Stomach (tissue), 19 donors: ENCODE measurements at places on chromosomes 4 and X. TPM values are rescaled to one million over a fixed set of nuclear protein-coding genes. Genes with fewer than 3 reads are reported as not detected.
A peak's percentile ranks its signal among the peaks of the same experiment; 100 is the strongest.

DNA sequence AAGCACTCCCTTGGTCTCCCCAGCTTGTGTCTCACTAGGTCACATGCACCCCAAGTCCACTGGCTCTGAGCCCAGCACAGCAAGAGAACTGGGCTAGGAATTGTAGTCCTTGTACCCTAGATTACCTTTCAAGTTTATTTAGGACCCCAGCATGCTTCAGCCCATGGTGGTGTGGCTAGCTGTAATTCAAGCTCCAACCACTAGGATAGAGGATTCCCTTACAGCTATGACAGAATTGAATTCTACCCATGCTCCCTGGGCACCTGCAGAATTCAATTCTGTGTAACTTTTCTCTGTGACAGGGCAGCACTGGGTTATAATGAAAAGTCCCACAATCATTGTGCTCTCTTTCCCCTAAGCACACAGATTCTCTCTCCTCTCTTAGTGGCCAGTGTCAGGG, 253.8 kb upstream of the DMD start:
- no peak for DNase-seq
- no peaks in the 10 kb centered on the region for H3K4me1 ChIP-seq
- H3K36me3 ChIP-seq, result no peaks in the 10 kb centered on the region
- no peaks in the 10 kb centered on the region for H3K27me3 ChIP-seq

GRCh38 chrX:149129767-149130166, 375.3 kb downstream of the IDS start:
- DNase-seq, result no peak
- no peaks in the 10 kb centered on the region for H3K4me1 ChIP-seq
- H3K27ac ChIP-seq, result no peak overlapping the region
- H3K4me3 ChIP-seq, result no peak overlapping the region
- no peaks in the 10 kb centered on the region for H3K27me3 ChIP-seq

Gene CRMP1
- 1.2 TPM for total RNA-seq

DNA sequence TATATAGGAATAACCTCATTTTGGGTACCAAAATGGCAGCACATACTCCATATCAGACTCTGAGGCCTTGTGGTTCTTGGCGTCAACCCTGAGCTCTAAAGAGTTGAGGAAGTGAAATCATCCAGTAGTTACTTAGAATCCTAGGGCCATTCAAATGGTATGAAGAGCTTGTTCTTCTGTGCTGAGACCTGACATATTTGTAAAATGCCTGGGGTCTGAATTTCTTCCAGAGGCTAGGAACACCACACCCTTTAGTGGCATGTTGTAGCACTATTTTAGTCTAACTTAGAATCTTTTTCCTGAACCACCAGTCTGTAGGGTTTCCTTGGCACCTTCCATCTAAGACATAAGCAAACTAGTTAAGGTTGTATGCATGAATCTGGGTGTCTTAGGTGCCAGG, 18.1 kb upstream of the GDPD2 start:
- no peak overlapping the region for H3K27ac ChIP-seq
- H3K27me3 ChIP-seq, result no peaks in the 10 kb centered on the region
- DNase-seq, result no peak

GRCh38 chr4:3827616-3828492, 61.7 kb downstream of the ADRA2C start:
- no peaks in the 10 kb centered on the region for H3K36me3 ChIP-seq
- peaks cover 16% of the 10 kb centered on the region for H3K4me1 ChIP-seq
- no peaks in the 10 kb centered on the region for H3K27me3 ChIP-seq
- H3K4me3 ChIP-seq, result peak overlapping the region; percentile 23

DNA sequence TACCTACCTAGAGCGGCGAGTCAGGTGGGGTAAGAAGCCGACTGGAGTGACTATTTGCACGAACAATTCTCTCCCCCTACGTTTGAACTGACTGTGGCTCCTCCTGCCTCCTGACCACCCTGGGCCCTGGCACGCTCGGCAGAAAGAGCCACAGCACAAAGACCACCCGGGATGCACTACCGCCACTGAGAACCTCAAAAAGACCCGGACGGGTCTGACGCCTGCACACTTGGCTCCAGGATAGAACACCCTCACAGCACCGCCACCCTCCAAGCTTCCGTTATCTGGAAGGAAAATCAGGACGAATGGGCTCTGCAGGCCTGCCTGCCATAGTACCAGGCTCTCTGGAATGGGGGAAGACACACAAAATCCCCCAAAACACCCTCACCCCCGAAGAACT, 2.2 kb downstream of the LRPAP1 start:
- peak overlapping the region; percentile 76 for H3K4me3 ChIP-seq
- no peak overlapping the region for H3K27ac ChIP-seq
- peaks cover 42% of the 10 kb centered on the region for H3K36me3 ChIP-seq

GRCh38 chr4:27790911-27791310, 930.3 kb downstream of the STIM2 start:
- DNase-seq, result no peak
- H3K27ac ChIP-seq, result no peak overlapping the region
- no peaks in the 10 kb centered on the region for H3K27me3 ChIP-seq
- H3K4me3 ChIP-seq, result no peak overlapping the region

DNA sequence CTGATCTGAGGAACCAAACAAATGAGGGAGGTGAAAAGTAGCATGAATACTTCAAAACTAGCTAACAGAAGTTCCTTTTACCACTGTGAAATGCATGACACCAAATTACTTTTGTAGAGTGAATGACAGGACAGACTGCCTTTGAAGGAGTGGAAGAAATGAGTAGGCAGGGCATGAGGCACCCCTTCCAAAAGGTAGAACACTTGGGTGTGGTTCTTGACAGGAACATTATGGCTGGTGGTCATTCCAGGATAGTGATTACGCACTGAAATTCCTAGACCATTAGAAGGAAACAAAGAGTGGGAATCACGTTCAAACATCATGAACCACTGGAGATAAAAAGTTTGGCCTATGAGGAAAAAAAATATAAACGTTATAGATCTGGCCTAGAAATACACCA, 4.9 kb downstream of the HUWE1 start:
- no peaks in the 10 kb centered on the region for H3K36me3 ChIP-seq
- no peak overlapping the region for H3K27ac ChIP-seq
- no peak overlapping the region for H3K4me3 ChIP-seq
- peaks cover 7% of the 10 kb centered on the region for H3K4me1 ChIP-seq
- no peaks in the 10 kb centered on the region for H3K27me3 ChIP-seq

Gene HELQ
- 14.5 TPM for total RNA-seq

- no peaks in the 10 kb centered on the region for H3K27me3 ChIP-seq
- H3K4me3 ChIP-seq, result peak within 1 kb of the TSS; percentile 54
- no peaks in the 10 kb centered on the region for H3K4me1 ChIP-seq
- H3K36me3 ChIP-seq, result no peaks in the 10 kb centered on the region
- H3K27ac ChIP-seq, result peak within 1 kb of the TSS; percentile 84
These were observed at the start of gene TIMM8A for GRCh38 chrX:101348452-101349192. Gene TIMM8A, minus strand, starts transcription at chrX:101348742. Its CDS starts 78 bp downstream, at chrX:101348664.

- H3K27me3 ChIP-seq, result peaks cover 4% of the 10 kb centered on the region
- H3K4me1 ChIP-seq, result peaks cover 14% of the 10 kb centered on the region
- peak overlapping the region; percentile 41 for H3K27ac ChIP-seq
- peak overlapping the region; percentile 28 for H3K4me3 ChIP-seq
These were observed 88.1 kb upstream of the C1QTNF7 start for GRCh38 chr4:15339737-15340136.

Gene CASP6
- 2.3 TPM for total RNA-seq

- H3K27me3 ChIP-seq, result no peaks in the 10 kb centered on the region
- H3K4me1 ChIP-seq, result no peaks in the 10 kb centered on the region
These were observed 101.6 kb downstream of the FGF16 start for GRCh38 chrX:77548751-77549150.

DNA sequence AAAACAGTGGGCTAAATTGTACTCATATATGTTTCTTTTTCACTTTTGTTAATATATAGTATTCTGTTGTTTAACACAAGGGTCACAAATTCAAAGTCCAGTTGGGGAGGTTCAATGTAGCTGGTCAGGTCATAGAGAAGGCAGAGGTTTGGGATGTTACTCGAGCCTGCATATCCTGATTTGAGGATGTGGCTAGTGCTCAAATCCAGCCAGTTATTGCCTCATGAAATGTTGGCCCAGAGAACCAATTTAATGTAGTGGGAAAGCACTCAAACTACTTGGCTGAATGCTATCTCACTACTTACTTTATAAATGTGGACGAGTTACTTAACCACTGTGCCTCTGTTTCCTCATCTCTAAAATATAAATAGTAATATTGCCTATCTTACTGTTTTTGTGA, 12.5 kb downstream of the USO1 start:
- peaks cover 19% of the 10 kb centered on the region for H3K4me1 ChIP-seq
- H3K36me3 ChIP-seq, result peaks cover 3% of the 10 kb centered on the region
- H3K27ac ChIP-seq, result no peak overlapping the region
- H3K4me3 ChIP-seq, result no peak overlapping the region

GRCh38 chrX:34638116-34638515, 19.0 kb downstream of the TMEM47 start:
- H3K4me1 ChIP-seq, result no peaks in the 10 kb centered on the region
- H3K27ac ChIP-seq, result no peak overlapping the region
- DNase-seq, result peak; percentile 66

- H3K27me3 ChIP-seq, result no peaks in the 10 kb centered on the region
- no peaks in the 10 kb centered on the region for H3K4me1 ChIP-seq
- no peak overlapping the region for H3K27ac ChIP-seq
- no peak overlapping the region for H3K4me3 ChIP-seq
These were observed 103.4 kb upstream of the GRXCR1 start for GRCh38 chr4:42789041-42789567.

Gene IL2RG
- total RNA-seq, result 10.6 TPM

GRCh38 chr4:168070903-168071302, 21.4 kb upstream of the ANXA10 start:
- no peaks in the 10 kb centered on the region for H3K4me1 ChIP-seq
- H3K27me3 ChIP-seq, result no peaks in the 10 kb centered on the region
- H3K4me3 ChIP-seq, result no peak overlapping the region
- no peak for DNase-seq
- H3K36me3 ChIP-seq, result no peaks in the 10 kb centered on the region

DNA sequence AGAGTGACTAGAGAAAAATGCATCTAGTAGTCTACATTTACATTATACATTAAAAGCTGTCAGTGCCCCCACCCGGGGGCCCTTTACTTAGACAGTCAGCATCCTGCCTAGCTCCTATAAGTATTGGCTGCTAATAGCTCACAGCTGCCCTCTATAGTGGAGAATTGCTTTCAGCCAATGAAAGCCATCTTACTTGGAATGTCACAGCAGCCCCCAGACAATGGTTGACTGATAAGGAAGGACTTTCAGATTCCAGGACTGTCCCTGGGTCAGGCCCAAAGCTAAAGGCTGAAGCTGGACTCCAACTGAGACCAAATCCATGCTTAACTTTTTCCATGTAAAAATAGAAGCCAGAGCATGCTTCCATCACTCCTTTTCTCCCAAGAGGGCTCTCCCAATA, 196.9 kb downstream of the ANKRD50 start:
- no peak overlapping the region for H3K4me3 ChIP-seq
- no peak overlapping the region for H3K27ac ChIP-seq
- H3K4me1 ChIP-seq, result no peaks in the 10 kb centered on the region
- no peak for DNase-seq

DNA sequence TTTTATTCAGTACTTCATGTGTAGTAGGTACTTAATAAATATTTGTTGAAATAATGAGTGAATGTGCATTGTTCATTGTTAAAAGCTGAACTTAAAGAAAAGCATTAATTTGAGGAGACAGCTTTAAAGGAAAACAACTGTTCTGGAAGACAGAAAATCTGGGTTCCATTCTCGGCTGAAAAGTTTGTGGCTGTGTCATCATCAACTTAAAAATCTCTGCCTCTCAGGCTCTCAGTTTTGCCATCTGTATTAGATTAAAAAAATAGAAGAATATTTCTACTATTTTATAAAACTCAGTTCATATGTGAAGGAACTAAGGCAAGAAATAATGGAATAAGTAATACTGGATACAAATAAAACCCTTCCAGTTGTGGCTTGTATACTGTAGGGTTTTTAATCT, 62.5 kb downstream of the FSTL5 start:
- no peaks in the 10 kb centered on the region for H3K4me1 ChIP-seq
- no peak overlapping the region for H3K27ac ChIP-seq
- no peak for DNase-seq
- no peaks in the 10 kb centered on the region for H3K27me3 ChIP-seq
- no peaks in the 10 kb centered on the region for H3K36me3 ChIP-seq

Gene ITM2A
- not detected for total RNA-seq

Gene YIPF7
- total RNA-seq, result not detected

Gene SOD3
- 179 TPM for total RNA-seq

DNA sequence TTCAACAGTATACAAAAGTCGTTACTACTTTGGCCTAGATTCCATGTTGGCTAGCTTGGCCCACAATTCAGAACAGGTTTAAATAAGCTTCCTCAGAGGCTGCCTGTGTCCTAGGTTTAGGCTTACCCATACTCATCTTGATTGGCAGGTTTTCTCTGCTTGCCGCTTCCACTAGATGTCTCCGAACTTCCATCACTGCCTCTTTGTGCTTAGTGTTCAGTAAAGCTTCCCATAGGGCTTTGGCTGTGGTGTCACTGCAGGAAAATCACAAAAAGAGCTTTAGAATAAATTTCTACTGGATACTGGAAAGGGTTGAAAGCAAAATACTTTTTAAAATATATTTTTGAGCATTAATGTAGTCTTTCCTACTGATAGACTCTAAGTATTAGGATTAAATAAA, 52.4 kb downstream of the SCFD2 start:
- no peaks in the 10 kb centered on the region for H3K4me1 ChIP-seq
- no peak overlapping the region for H3K4me3 ChIP-seq
- H3K27ac ChIP-seq, result no peak overlapping the region

Gene P2RY8
- not detected for total RNA-seq

GRCh38 chr4:153451911-153452657, 14.1 kb upstream of the TMEM131L start:
- H3K27ac ChIP-seq, result no peak overlapping the region
- no peaks in the 10 kb centered on the region for H3K27me3 ChIP-seq

Gene AADAT
- 11.0 TPM for total RNA-seq

DNA sequence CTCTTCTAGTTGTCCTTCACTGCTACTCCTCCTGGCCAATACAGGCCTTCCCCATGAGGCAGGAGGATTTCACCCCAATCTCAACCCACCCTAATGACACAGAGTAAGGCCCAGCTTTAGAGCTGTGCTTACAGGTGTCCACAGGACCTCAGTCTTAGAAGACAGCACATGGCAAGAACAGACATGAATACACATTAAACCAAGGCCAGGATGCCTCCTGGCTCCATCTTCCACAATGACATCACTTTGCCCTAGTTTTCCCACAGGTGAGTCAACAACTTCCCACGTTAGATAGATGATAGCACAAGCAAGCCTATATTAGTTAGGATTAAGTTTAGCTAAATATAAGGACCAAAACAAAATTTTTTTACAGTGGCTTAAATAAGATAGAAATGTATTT, 63.8 kb upstream of the NOCT start:
- no peaks in the 10 kb centered on the region for H3K27me3 ChIP-seq
- H3K4me1 ChIP-seq, result no peaks in the 10 kb centered on the region
- H3K4me3 ChIP-seq, result no peak overlapping the region
- no peaks in the 10 kb centered on the region for H3K36me3 ChIP-seq
- no peak for DNase-seq
- H3K27ac ChIP-seq, result no peak overlapping the region

- no peak overlapping the region for H3K4me3 ChIP-seq
- no peak overlapping the region for H3K27ac ChIP-seq
- no peaks in the 10 kb centered on the region for H3K4me1 ChIP-seq
- no peaks in the 10 kb centered on the region for H3K27me3 ChIP-seq
These were observed 17.9 kb downstream of the LRBA start for GRCh38 chr4:150997141-150997540.
